Stimulated activated CD4-positive, alpha-beta T cell treated with anti-CD3 and anti-CD28 coated beads, Interleukin-12 subunit alpha, Interleukin-12 subunit beta, amount 100 ng/mL, for 4 hours (primary cell): ENCODE measurements at places on chromosomes 4 and X.

GRCh38 chr4:53967986-53968385 lies 96.4 kb downstream of the CHIC2 start:
- no peak for DNase-seq

DNA sequence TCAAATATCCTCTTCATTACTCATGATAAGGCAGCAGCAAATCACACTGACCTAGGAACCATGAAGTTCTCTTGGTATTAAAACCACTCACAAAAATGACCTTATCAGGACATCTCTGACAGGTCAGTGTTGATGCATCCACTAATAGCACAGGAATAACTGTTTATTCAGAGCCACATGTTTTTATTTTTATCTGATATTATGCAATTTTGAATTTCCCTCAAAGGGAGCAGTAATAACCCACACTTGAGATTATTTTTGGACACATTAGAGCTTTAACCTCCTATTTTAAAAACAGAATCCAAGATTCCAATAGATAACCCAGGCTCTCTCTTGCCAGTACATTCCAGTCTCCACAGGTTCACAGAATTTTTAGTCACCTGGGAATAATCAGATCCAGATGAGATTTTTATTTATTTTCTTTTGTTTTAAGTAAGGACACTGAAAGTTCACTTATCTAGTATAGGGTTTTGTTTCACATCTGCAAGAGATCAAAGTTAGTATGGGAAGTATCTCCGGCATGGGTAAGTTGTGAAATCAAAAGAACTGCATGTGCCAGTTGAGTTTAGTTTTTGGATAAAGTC lies 36.3 kb upstream of the MYOZ2 start:
- no peak for DNase-seq

- DNase-seq = no peak
Observed at GRCh38 chr4:151114986-151115385, 15.6 kb downstream of the RPS3A start.

DNA sequence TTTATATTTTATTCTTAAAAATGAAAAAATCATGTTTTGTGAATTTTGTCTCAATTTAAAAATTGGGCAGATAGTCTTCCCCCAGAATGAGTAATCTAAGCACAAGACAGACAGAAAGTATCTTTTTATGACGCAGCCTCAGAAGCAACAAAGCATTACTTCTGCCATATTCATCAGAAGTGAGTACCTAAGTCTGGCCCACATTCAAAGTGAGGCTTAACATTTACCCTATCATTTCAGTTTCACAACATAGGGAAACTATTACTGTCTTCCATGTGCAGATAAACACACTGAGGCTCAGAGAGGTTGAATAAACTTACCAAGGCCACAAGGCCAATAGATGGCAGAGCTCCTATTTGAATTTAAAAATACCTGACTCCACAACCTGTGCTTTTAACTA lies 4.4 kb upstream of the PRDX4 start:
- no peak for DNase-seq

- no peak for DNase-seq
Observed at GRCh38 chrX:21723084-21723483, 34.8 kb downstream of the SMPX start.

GRCh38 chrX:39652336-39652735 lies 445.4 kb downstream of the BCOR start:
- DNase-seq = peak; percentile 11

DNA sequence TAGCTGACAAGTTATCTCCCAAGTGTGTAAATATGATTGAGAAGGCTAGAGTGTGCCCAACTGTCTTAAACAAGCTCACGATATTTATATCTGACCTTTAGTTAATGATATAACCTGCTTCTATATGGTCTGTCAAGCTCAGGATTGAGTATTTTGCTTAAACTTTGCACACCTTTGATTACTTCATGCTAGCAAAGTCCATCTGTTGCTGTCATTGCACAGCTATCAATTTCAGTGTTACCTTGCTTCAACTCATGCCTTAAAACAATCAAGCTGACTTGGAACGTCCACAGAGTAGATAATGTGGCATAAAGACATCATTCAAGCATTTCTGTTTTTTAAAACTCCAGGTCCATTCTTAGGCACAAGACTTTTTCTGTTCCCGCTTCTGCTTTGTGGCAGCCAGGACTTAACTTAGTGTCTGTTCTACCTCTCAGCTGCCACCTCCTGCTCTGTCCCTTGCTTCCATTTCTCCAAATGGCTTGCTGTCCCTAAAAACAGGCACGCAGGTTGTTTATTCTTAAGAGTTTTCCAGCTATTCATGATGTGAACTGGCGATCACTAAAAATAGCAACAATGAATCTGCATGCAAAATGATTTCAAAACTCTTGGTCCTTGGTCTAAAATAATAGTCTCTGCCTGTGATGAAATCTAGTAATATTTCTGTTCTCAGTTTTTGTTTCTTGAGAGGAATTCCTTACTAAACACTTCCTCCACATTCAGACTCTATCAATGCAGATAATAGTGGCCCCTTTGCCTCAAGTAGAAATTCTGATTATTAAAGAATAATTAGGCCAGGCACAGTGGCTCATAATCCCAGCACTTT lies 16.3 kb upstream of the NEIL3 start:
- no peak for DNase-seq

DNA sequence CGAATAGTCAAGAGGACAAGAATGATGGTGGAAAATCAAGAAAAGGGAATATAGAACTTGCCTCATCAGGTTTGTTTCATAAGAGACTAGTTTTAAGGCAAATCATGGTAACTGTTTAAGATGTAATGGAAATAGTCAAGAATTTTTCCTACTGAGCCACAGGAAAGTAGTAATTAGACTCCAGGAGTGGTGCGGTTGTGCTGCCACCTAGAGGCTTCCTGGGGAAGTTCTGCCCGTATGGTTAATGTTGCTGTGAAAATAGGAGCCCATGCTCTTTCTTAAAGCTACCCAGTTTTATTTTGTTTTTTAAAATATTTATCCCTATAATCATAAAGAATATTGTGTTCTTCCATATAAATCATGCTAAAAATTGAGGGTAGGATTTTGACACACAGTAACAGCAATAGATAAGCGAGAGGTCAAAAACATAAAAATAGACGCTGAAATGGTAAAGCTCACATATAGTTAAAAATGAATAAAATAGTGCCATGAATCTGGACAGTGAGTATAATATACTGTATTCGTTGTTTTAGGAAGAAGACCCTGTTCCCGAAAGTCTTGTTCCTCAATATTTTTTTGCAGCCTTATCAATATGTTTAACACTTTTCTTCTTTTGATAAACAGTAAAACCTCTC lies 87.0 kb downstream of the PHOX2B start:
- peak; percentile 34 for DNase-seq

- DNase-seq = no peak
Observed at GRCh38 chr4:56906489-56907393, 959 bp upstream of the REST start.

GRCh38 chr4:1192091-1192492 lies 19.7 kb upstream of the SPON2 start:
- DNase-seq = no peak
